NCI-H1417 (cell line): ENCODE measurements at places on chromosomes 5 and 9.

DNA sequence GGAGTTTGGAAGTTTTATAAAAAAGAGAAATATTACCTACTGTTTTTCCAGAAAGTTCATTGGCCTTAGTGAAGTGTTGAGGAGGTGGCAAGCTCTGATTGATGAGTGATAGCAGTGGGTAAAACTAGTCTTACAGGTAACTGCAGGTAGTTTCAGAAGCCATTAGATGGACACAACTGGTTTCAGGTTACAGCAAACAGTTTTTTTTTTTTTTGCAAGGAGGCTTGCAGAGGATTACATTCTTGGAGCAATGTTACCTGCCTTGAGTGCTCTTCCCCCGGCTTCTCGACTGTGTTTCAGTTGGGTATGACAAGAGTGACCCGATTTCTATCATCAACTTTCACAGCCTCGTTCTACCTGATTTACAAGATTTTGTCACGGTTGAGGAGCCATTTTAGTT is 333.4 kb downstream of the YTHDC2 start:
- DNase-seq, result no peak

GRCh38 chr5:168072665-168073064 is 218.8 kb upstream of the WWC1 start:
- peak; percentile 7 for DNase-seq

DNA sequence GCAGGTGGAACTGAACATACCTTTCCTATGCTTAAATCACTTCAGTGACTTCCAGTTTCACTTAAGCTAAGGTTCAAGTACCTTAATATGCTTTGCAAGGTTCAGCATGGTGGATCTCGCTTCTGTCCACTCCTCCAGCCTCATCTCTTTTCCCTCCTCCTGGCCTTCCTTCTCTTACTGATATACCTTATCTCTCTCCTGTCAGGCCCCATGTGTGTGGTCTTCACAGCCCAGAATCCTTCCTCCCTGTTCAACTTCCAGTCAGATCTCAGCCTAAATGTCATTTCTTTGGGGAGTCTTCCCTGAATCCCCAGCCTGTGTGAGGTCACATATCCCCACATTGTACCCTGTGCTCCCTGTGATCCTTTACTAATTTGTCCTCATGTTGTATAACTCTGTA is 87.7 kb downstream of the ANGPTL2 start:
- DNase-seq, result no peak

DNA sequence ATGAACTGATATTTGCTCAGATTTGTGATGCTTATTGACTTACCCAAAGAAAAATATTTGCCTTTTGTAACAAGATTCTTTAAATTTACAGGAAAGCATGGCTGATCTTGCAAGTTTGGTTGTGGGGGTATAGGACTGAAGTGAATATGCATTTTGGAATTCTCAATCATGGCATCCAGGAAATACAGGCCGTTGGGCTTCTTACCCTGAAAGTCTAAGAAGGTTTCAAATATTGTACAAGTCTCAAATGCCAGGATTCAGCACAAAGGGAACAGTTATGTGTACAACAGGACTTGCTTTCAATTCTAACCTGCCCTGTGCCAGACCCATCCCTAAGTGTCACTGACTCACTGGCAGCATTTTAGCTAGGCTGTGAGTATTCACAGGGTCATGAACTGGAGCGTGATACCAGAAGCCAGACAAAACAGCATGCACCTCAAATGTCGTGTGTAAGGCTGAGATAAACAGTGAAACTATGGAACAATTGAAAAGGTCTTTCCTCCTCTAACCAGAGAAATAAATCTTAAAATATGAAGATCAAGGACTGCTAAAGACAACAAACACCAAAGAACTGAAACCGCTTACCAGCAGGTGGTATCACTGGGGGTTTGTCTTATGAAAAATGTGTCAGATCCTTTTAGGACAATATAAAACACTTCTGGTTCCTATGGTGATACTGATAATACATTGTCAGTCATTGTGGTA is 168.6 kb upstream of the RGMB start:
- peak; percentile 12 for DNase-seq

DNA sequence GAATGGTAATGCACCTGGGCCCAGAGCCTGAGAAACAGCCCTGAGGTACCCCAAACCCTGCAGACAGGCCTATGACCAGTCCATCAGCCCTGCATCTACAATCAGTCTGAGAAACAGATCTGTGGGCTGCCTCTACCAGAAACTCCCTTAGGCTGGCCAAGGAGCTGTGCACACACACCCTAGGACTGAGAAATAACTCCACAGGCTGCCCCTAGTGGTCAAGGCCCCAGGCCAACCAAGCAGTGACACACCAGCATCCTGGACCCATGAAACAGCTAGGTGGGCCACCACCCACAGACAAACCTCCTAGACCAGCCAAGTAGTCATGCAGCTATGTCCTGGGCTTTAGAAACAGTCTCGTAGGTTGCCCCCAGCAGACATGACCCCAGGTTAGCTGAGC is 253.6 kb upstream of the VLDLR start:
- no peak for DNase-seq

- DNase-seq, result no peak
Measured at GRCh38 chr5:108935611-108936010, 187.9 kb downstream of the FER start.

GRCh38 chr5:168482361-168482760 is 3.9 kb upstream of the RARS1 start:
- no peak for DNase-seq

DNA sequence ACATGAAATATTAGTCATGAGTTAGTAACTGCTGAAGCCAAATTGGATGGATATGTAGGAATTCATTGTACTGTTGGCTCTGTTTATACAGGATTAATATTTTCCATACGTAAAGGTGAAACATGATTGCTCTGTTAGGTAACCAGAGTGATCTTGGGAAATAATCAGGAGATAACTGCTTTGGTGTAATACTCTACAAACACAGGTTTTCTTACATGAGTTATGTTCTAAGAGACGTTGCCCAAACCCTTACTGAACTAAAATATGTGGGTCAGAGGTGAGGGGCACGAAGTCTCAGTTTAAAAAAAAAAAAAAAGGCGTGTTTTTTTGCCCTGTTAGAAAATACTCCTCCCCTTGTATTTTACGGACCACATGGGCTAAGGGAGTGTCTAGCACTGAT is 7.8 kb downstream of the DNAJA1 start:
- no peak for DNase-seq

DNA sequence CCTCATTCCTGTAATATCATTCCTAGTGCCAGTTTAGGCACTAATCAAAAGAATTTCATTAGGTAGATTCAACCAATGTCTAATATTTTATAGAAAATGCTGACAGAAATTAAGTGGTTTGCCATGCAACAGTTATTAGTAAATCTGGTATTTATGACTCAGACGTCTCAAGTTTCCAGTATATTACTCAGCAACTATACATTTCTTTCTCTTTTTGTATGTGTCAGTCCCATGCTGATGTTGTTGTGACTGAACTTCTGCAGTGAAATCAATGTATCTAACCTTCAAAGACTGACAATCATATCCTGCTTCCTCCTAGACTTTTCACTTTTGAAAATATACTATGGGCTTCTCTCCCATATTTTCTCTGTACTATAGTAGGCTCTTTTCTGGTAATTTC is 822.5 kb downstream of the NR2F1-AS1 start:
- DNase-seq, result no peak
